ENCODE measurements at places on chromosomes 11 and 22. TPM values are rescaled to one million over a fixed set of nuclear protein-coding genes. Genes with fewer than 3 reads are reported as not detected.
A peak's percentile ranks its signal among the peaks of the same experiment; 100 is the strongest.

DNA sequence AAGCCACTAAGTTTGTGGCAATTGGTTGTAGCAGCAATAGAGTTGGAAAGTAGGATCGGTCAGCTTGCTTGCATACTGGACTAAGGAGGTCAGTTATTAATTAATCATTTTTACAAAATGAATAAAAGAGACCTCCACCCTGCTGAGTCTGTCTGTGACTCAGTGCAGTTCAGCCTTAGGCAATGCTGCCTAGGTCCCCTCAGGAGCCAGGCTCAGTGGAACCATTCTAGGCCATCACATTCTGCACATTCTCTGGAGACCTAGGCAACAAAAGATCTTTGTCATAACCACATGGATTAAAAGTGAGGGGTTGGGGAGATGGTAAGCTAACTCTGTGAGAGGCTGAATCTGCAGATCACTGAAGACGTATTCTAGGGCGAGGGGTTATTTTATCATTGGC, 178.7 kb upstream of the CADM1 start:
- no peak for DNase-seq
- H3K27ac ChIP-seq = no peak overlapping the region
- no peaks in the 10 kb centered on the region for H3K36me3 ChIP-seq
- H3K4me3 ChIP-seq = no peak overlapping the region
- no peaks in the 10 kb centered on the region for H3K4me1 ChIP-seq

- H3K36me3 ChIP-seq = no peaks in the 10 kb centered on the region
- H3K27ac ChIP-seq = no peak overlapping the region
- H3K27me3 ChIP-seq = no peaks in the 10 kb centered on the region
- no peak overlapping the region for H3K4me3 ChIP-seq
- H3K4me1 ChIP-seq = peaks cover 15% of the 10 kb centered on the region
Observed at GRCh38 chr11:57464539-57465181, 4.3 kb downstream of the RTN4RL2 start.

DNA sequence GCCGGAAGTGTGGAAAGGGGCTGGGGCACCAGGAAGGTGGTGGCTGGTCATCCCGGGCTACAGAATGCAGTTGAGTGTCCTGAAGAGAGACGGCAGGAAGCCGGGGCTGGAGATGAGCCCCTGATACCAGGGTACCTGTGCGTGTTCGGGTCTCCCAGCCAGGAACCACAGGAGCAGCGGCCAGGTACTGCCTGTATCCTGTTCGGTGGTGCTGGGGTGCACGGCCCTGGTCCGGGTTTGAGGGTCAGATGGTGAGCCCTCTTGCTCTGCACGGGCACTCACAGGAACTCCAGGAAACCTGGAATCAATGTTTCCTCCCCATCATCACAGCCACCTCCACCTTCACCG, 253.1 kb upstream of the B3GAT1 start:
- no peaks in the 10 kb centered on the region for H3K36me3 ChIP-seq
- peak; percentile 64 for DNase-seq
- H3K27me3 ChIP-seq = no peaks in the 10 kb centered on the region
- H3K27ac ChIP-seq = no peak overlapping the region

DNA sequence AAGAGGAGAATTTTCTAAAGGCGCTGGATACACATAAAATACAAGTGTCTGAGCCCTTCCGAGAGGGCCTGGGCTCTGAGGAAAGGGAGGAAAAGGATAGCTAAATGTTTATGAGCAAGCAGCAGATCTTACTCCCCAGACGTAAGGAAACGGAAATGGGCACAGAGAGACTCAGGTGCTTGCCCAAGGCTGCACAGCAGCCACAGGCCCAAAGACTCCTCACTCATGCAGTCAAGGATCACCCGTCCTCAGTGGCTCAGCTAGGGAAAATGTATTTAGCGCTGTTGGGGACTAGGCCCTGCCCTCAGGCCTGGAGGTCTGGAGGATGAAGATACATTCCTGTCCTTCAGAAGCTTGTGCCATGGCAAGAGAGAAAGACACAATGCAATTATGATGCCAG, 107.2 kb upstream of the SYT13 start:
- H3K27me3 ChIP-seq = no peaks in the 10 kb centered on the region
- H3K36me3 ChIP-seq = no peaks in the 10 kb centered on the region
- no peak overlapping the region for H3K27ac ChIP-seq
- no peak for DNase-seq

- no peak for DNase-seq
- no peaks in the 10 kb centered on the region for H3K27me3 ChIP-seq
- H3K4me1 ChIP-seq = peaks cover 73% of the 10 kb centered on the region
Observed at GRCh38 chr11:3950996-3951660, 95.7 kb downstream of the STIM1 start.

- H3K27me3 ChIP-seq = no peaks in the 10 kb centered on the region
- H3K27ac ChIP-seq = peak overlapping the region; percentile 52
- no peaks in the 10 kb centered on the region for H3K36me3 ChIP-seq
- DNase-seq = no peak
- H3K4me1 ChIP-seq = peaks cover 8% of the 10 kb centered on the region
Observed at GRCh38 chr11:110951037-110951949, 239.1 kb upstream of the ARHGAP20 start.

Gene HEPACAM
- total RNA-seq = 3.4 TPM

Measured in vagina (tissue), 2 donors.